ENCODE measurements at places on chromosomes 7 and 10. TPM values are rescaled to one million over a fixed set of nuclear protein-coding genes. Genes with fewer than 3 reads are reported as not detected.

DNA sequence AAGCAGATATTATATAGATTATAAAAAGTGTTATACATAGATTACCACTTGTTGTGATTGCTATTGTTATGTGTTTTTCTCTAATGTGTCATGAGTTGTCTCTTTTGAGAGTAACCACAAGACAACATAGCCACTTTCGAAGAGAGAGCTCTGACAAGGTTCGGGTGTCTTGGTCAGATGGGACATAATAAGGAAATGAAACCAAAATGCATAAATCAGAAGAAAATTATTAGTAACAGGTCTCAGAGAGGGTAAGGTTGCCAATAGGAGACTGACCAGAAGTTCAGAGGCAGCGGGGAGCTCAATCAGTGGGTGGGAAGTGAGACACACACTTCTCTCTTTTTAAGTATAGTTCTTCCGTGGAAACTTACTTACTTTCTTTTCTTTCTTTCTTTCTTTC is 639.2 kb upstream of the POT1 start:
- DNase-seq = no peak

DNA sequence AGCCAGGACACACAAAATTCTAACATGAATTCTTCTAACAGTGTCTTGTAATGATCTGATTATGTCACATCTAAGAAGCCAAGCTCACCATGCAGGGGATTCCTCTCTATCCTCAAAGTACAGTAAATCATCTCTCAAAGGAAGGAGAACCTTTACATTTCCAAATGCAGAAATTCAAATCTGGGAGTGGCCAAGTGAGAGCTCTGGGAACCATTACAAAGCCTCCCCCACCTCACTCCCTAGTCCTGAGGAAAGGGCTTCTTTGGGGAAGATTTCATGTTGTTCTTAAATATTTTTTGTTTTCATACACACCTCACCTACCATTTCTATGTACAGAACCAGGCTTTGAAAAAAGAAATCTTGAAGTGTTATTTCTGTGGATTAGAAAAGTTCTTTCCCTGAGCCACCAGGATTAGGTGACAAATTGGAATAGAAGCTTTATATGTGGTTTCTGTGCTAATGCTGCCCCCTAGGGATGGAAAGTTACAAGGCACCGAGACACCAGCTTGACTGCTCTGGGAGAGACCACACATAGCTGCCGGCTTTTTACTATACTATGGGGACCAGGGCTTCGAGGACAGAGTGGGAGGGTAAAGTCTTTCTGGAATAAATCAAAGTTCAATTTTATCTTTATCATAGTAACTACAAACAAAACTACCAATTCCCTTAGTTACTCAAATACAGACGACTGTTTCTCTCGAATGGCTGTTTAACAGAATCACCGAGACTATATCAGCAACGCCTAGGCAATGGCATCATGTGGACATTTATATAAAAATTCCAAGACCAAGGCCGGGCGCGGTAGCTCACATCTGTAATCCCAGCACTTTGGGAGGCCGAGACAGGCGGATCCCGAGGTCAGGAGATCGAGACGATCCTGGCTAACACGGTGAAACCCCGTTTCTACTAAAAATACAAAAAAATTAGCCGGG is 116.1 kb downstream of the RNF216 start:
- DNase-seq = peak; percentile 91

DNA sequence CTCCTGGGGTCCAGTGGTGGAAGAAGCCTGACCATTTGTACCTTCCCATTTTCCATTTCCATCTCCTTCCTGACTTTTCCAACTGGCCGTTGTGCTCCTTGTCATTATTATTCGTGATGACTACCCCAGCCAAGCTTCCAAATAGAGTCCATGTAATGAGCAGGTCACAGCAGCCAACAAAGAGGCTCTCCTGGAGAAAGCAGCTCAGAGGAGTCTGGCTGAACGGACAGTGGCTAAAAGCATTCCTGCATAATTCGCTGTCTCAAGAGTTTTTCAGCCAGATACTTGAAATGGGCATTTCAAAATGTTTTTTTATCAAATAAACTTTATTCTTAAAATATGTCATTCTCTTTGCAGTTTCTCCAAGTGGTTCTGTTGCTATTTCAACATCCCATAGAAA is 458.6 kb downstream of the INHBA start:
- no peak for DNase-seq

DNA sequence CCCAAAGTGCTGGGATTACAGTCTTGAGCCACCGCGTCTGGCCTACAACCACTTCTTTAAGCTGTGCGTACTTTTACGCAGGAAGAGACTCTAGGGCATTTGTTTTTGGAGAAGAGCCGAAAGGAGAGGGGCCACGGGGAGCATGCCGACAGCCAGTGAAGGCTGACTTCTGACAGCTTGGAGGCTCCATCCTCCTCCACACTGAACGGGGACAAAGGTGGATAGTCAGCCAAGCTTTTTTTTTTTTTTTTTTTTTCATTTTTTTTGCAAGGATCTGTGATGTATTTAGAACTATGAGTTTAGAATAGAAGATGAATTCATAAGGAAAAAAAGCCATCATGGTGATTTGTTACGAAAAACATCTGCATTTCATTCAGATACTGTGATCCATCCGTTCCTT is 221.7 kb downstream of the ARHGAP21 start:
- peak; percentile 57 for DNase-seq

GRCh38 chr7:88200789-88201188 is 19.0 kb downstream of the SRI start:
- DNase-seq = no peak

The STAG3 gene
- polyA plus RNA-seq = 25.0 TPM

GRCh38 chr7:130719541-130719940 is 14.5 kb downstream of the KLF14 start:
- no peak for DNase-seq

The PTPRN2 gene
- 2.9 TPM for polyA plus RNA-seq

GRCh38 chr10:19579761-19580545 is 236.3 kb upstream of the PLXDC2 start:
- peak; percentile 79 for DNase-seq

- DNase-seq = no peak
Measured at GRCh38 chr7:75039709-75040108, 33.9 kb downstream of the RCC1L start.

GRCh38 chr7:106563466-106564150 is 97.3 kb downstream of the CCDC71L start:
- no peak for DNase-seq

The PON3 gene
- polyA plus RNA-seq = 3.6 TPM

GRCh38 chr10:48516911-48517310 is 88.0 kb downstream of the ARHGAP22 start:
- DNase-seq = no peak

- no peak for DNase-seq
Measured at GRCh38 chr10:103123282-103124024, 69.6 kb downstream of the NT5C2 start.

DNA sequence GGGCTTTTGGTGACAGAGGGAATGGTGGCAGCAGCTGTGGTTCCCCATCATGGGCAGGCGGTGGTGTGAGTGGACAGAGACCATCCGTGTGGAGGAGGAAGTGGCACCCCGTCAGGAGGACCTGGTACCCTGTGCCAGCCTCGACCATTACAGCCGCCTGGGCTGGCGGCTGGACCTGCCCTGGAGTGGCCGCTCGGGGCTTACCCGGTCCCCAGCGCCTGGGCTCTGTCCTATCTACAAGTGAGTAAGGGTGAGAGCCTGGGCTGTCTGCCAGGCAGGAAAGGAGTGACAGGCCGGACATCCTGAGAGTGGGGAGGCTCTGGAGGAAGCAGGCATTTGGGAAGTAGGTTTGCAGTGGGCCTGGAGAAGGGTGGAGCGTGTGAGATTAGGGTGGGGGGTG is 2.9 kb upstream of the ZNF467 start:
- DNase-seq = no peak

- no peak for DNase-seq
Measured at GRCh38 chr10:93849593-93849992, 44.2 kb upstream of the SLC35G1 start.

GRCh38 chr10:70140297-70140696 is 6.2 kb downstream of the TYSND1 start:
- no peak for DNase-seq

- DNase-seq = no peak
Measured at GRCh38 chr10:75902816-75903215, 471.4 kb downstream of the LRMDA start.

DNA sequence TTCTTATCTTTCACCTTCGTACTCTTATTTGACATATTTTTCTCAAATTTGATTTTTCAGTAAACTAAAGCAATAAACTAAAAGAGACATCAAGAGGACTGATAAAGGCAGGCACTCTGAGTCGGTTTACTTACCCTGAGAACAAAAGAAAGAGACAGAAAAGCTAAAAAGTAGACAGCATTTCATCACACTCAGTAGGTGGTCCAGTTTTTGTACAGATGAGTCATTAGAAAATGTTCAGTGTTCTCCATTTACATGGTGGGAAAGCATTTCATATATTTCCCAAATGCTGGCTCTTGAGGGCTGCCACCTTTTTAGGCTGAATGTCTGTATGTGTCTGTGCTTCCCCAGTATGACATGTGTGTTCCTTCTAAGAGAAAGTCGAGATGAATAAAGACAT is 52.7 kb downstream of the NHLRC2 start:
- DNase-seq = no peak

The FOXI2 gene
- 0.34 TPM for polyA plus RNA-seq

The ZNF25 gene
- polyA plus RNA-seq = 14.4 TPM

- no peak for DNase-seq
Measured at GRCh38 chr10:114402233-114402632, 2.1 kb downstream of the AFAP1L2 start.

DNA sequence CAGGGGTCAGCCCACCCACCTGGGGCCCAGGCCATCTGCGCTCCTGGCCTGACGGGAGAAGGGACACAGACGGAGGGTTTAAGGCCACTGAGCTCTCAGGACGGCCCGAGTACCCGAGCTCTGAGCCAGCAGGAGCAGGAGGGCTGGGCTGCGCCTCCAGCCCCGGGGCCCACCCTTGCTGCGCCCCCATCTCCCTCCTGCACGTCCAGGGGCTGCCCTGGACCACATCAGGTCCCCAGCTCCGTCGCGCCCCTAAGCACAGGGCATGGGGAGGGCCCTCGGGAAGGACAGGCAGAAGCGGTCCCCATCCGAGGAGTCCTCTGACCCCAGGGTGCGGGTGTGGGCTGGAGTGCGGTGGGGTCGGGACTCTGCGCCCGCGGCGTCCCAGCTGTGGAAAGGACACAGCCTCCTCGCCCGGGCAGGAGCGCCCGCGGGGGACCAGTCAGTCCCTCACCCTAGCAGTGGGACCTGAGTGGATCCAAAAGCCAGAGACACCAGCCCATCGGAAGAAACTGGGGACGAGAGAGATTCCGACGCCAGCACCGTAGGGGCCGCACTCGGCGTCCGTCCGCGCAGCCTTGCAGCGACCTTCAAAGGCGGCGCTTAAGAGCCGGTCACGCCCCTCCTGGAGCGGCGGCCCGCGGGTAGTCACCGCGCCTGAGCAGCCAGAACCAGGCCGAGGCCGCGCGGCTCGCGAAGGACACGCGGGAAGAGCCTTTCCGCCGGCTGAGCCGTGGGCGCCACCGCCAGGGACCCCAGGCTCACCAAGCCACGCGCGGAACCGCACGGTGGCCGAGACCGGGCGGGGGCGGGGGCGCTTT is 15.9 kb downstream of the CAMK2B start:
- peak; percentile 52 for DNase-seq

DNA sequence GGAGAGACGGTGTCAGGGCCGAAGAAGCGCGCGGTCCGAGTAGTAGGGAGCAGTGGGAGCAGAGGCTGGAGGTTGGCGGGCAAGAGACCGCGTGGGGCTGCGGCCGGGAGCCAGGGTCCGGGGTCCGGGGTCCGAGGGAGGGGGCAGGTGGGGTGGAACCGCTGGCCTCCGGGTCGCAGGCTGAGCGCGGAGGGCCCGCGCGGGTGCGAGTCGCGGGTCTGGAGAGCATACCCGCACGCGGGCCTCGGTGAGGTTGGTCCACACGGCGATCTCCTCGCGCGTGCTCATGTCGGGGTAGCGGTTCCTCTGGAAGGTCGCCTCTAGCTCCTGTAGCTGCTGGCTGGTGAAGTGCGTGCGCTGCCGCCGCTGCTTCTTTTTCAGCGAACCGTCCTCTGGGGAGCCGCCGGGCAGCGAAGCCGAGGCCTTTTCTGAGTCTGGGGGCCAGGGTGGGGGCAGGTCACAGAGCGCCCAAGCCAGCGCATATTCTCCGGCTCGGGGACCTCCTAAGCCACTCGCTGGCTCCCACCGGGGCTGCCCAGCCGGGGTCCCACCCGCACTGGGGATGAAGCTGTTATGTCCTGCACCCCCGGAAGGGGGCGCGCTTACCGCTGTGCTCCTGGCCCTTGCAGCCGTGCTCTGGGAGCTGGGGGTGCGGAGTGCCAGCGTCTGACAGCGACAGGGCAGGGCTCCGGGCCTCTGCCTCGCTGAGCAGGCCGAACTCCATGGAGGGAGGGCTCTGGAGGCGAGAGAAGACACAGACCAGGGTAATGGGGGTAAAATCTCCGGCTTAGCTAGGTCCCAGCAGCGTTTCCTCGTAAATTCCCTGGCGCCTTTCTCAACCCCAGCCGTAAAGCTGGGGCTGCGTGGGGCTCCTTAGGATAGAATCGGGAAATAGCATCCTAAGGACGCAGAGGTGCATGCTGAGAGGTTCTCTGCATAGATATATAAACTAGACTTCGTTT is 5.5 kb downstream of the ELOVL3 start:
- DNase-seq = no peak

DNA sequence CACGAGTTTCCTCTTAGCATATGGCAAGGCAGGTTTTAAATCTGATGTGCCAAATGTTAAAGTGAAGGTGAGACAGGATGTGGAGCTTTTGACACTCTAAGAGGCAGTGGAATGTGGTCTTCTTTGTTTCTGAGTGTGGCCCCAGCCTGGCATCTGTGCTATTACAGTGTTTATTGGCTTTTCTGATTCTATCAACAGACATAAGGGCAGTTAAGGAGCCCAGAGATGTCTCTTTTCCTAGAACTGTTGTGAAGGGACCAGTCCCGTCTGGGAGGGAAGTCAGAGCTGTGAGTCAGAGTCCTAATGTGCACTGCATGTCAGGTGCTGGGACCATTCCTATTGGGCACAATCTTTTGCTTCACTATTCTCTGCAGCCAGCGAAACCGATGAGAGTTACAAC is 32.5 kb downstream of the TRUB1 start:
- no peak for DNase-seq

DNA sequence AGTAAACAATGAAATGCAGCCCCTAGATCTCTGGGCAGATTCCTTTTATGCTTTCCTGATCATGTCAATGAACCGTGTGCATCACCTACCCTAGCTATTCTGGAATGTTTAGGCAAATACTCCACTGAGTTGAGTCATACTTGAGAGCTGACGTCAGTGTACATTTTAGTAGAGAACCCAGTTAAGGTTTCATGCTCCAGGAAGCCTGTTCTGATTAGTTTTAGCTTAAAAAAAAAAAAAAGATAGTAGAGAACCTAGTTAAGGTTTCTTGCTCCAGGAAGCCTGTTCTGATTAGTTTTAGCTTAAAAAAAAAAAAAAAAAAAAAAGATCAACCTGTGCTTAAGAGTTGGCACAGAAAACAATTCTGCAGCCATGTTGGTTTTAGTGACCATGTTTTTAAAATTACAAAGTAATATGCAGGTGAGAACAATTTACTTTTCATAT is 3.7 kb upstream of the MCU start:
- DNase-seq = no peak

GRCh38 chr7:29443552-29443951 is 120.1 kb upstream of the PRR15 start:
- no peak for DNase-seq
